ENCODE measurements at places on chromosomes 7 and 10.

- DNase-seq: no peak
These were observed 80.1 kb downstream of the TCERG1L start for GRCh38 chr10:131231323-131231964.

DNA sequence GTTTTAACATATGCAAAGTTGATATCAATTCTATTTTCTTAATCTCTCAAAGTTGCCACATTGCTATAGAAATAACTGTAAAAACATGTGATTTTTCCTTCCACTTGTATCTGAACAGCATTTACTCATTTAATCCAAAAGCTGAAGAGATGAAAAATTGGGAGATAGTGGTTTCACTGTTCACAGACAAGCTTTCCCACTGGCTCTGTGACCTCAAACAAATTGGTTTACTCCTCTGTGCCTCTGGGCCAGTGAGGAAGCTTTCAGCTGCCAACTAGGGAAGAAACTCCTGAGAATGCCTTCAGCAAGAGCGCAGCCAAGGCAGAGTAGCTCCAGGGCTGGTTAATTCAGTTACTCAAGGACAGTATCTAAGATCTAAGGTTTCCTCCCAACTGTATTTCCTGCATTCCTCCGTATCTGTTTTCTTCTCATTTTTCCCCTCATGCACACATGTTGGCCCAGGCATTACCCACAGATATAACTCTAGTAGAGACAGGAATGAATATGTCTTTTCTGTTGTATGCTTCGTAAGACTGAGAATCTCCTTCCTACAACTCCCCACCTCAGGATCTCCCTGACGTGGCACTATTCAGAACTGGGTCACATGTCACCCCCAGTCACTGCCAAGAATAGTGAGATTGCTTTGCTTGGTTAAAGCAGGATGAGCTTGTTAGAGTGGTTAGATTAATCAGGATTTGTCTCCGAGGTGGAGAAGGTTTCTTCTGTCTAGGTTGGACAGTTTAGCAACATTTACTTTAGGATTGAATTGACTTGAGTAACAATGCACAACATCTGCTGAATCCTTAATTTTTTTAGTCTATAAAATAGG, 315.7 kb downstream of the NRG3 start:
- DNase-seq: peak; percentile 31

DNA sequence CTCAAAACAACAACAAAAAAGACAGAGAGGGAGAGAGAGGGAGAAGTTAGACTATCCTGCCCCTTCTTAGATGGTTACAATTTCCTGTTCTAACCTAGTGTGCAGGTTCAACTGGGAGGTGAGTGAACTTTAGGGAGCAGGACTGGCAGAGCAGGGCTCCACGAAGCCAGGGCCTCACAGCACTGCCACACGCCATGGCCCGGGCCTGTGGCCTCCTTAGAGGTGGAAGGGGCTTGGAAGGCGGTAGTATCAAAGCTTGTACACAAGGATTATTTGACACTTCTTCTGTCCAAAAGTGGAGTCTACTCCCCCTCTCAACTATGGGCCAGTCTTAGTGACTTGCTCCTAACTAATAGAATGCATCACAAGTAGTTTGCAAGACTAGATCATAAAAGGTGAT, 62.9 kb upstream of the TMEM72 start:
- no peak for DNase-seq

DNA sequence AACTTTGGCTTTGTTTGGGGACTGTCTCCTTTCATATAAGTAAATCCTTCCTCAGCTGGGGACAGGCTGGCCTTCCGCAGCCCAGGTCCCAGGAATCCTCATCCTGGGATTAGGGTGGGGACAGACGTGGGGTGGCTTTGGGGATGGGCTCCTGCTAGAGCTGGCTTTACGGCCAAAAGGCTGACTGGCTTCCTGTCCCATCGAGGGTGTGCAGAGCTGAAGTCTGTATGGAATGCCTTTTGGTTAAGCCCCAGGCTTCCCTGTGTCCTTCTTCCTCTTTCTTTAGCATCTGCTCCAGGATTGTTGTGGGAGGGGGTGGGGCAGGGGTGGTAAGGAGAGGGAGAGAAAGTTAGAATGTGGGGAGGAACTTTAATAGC, 59.4 kb upstream of the AQP1 start:
- no peak for DNase-seq

DNA sequence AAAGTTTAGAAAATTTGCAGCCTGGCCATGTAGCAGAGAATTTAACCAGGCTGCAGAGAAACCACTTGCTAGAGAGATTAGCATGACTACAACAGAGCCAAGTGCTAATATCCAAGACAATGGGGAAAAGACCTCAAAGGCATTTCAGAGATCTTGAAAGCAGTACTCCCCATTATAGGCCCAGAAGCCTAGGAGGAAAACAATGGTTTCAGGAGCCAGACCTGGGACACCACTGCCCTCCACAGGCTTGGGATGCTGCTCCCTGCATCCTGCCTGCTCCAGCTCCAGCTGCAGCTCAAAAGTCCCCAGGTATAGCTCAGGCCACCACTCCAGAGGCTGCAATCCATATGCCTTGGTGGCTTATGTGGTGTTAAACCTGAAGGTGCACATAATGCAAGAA, 101.5 kb upstream of the TMEM72 start:
- no peak for DNase-seq

- DNase-seq: no peak
These were observed 16.9 kb upstream of the RHOBTB1 start for GRCh38 chr10:60960913-60961312.

GRCh38 chr10:73965890-73966768, 31.8 kb upstream of the VCL start:
- DNase-seq: peak; percentile 35

- peak; percentile 32 for DNase-seq
These were observed 82.7 kb downstream of the PAX2 start for GRCh38 chr10:100827819-100828737.

- no peak for DNase-seq
These were observed 63.4 kb upstream of the PLA2G12B start for GRCh38 chr10:73017955-73018480.

- no peak for DNase-seq
These were observed 328.9 kb upstream of the KCND2 start for GRCh38 chr7:119943942-119944600.

GRCh38 chr7:118179191-118179590, 4.8 kb upstream of the LSM8 start:
- no peak for DNase-seq

- peak; percentile 65 for DNase-seq
These were observed 2.1 kb upstream of the LIPM start for GRCh38 chr10:88800152-88801125.

GRCh38 chr10:111785921-111786320, 397.6 kb downstream of the GPAM start:
- DNase-seq: peak; percentile 8

- DNase-seq: no peak
These were observed 3.6 kb downstream of the SEMA3D start for GRCh38 chr7:85183296-85183695.

DNA sequence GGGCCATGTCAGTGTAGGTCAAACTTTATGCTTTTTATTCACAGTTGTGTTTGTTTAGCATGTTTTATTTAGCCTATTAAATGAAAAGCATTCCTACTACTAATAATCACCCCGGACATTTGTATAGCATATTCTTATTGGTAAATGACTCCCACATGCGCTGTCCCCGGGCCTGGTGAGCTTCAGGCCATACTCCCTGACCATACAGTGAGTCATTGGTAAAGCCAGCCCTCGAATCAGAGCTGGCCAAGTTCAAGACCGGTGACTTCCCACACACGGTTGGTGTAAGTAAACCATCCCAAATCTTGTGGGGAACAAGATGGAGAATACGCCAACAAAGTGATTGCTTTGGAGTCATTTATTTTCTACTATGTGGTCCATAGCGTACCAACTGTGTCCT, 238.7 kb upstream of the TCF7L2 start:
- no peak for DNase-seq

- DNase-seq: no peak
These were observed 158.5 kb downstream of the PTPRN2 start for GRCh38 chr7:158428837-158429753.

- DNase-seq: no peak
These were observed 106.3 kb downstream of the INPP5A start for GRCh38 chr10:132643709-132644526.

GRCh38 chr7:157952050-157952667, 615.4 kb downstream of the DNAJB6 start:
- no peak for DNase-seq

DNA sequence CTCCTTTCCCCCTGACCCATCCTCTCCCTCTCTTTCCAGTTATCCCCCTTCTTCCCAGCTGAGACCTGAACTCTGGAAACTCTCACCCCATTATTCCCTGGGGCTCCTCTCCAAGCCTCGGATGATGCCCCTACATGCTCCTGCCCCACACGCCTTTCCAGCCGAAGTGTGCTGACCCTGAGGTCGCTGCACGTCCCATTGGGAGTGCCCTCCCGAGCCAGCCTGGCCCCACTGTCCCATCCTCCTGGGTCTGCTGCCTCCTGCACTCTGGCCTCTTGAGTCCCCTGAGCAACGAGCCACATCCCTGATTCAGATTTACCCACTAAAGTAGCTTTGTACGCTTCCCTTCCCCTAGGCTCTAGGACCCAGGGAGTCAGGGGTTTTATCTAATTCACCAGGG, 87.4 kb downstream of the TCERG1L start:
- DNase-seq: no peak

DNA sequence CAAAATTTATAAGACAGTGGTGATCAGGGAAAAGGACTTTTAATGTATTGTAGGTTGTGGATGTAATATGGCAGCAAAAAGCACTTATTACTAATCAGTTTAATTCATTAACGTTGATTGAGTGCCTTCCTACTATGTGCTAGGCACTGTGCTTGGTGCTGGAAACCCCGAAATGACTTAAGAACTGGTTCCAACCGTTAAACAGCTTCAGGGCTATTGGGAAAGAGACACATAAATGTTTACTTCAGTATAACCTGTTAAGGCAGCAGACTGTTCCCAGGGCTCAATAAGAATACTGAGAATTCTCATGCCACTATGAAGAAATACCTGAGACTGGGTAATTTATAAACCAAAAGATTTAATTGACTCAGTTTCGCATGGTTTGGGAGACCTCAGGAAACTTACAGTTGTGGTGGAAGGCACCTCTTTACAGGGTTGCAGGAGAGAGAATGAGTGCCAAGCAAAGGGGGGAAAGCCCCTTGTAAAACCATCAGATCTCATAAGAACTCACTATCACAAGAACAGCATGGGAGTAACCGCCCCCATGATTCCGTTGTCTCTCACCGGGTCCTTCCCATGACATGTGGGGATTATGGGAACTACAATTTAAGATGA, 1.1 kb upstream of the SLC25A13 start:
- no peak for DNase-seq

DNA sequence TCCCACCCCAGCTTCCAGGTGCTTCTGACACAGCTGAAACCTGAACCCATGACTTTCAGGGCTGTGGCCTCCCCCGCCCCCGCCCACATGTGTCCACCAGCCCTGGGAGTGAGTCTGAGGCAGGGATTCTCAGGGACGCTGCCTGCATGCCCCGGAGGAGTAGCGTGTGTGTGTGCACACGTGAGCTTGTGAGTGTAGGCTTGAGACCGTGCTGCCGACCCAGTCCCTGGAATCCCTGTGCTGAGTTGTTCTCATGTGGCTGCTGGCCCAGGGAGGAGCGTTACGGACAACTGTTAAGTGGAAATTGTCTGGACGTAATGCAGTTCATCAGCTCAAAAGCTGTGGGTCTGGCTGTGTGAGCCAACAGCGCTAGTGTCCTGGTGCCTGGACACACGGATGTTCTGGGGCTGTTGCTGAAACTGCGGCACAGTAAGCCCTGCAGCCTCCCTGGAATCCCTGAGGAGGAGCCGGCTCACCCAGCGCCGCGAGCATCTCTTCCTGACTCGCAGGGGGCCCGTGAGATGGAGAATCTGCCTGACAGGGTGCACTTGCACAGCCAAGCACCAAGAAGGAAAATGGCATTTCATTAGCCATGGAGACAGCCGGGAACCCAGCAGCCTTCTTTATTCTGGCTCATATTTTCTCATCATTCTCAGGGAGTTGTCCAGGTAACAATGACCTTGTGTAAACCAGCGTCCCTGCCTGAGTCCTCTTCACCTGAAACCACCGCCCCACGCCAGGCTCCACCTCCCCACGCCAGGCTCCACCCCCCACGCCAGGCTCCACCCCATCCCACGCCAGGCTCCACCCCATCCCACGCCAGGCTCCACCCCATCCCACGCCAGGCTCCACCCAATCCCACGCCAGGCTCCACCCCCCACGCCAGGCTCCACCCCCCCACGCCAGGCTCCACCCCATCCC, 603.9 kb downstream of the PTPRN2 start:
- peak; percentile 49 for DNase-seq

DNA sequence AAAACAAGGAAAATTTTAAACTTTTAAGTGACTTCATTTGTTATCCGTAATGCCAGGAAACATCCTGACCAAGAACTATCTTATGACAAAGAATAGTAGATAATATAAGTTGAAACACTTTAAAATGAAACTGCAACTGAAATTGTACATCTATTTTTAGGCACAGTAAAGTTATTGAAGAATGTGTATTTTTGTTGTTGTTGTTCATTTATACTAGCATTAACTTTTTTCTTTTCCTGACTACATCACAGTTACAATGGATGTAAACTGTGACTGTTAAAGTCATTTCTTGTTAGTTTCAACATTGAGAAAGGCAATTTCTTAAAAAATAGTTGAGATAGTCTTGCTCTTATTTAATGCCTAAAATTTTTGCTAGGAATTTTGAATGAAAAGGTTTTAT, 2.6 kb downstream of the CPED1 start:
- DNase-seq: no peak

- no peak for DNase-seq
These were observed 29.5 kb upstream of the TMEM273 start for GRCh38 chr10:49217645-49218044.

- no peak for DNase-seq
These were observed 4.6 kb downstream of the OAT start for GRCh38 chr10:124414076-124414475.

DNA sequence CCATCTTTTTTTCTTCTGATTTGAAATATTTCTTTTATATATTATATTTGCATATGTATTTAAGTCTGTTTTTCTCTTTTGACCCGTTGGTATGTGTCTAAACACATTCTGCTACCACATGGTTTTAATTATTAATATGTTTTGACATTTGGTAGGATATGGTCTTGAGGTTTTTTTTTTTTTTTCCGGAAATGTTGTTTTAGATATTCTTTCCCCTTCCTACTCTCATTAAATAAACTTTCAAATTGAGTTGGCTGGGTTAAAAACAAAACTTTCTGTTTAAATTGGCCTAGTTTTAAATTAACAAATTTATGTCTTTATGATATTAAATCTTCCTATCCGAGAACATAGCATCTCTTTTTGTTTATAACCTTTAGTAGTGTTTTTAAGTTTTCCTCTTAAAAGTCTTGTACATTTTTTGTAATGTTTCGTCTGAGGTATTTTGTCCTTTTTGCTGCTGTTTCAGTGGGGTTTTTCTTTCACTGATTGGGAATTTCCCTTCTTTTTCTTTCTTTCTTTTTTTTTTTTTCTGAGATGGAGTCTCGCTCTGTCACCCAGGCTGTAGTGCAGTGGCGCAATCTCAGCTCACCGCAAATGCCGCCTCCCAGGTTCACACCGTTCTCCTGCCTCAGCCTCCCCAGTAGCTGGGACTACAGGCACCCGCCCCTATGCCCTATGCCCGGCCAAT, 25.4 kb downstream of the STAM start:
- DNase-seq: no peak
